ENCODE measurements at places on chromosomes 7 and 10.

DNA sequence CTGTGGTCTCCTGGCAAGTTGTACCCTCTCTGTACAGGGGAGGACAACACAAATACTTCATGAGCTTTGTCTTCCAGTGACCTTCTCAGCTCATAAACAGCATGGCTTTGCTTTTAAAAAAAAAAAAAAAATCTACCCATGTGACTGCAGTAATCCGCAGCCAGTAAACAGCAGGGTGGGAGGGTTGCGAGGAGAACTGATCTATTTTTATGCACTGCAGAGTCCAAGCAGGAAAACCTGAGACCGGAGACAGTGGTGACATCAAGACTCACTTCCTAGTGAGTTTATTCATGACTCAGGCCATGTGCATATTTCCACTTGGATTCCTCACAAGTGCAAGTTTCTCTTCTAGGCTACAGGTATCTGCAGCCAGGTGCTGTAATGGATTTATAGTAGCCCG is 127.9 kb downstream of the NRF1 start:
- no peak for DNase-seq

- DNase-seq, result no peak
Measured at GRCh38 chr7:2163600-2164555, 68.9 kb downstream of the MAD1L1 start.

DNA sequence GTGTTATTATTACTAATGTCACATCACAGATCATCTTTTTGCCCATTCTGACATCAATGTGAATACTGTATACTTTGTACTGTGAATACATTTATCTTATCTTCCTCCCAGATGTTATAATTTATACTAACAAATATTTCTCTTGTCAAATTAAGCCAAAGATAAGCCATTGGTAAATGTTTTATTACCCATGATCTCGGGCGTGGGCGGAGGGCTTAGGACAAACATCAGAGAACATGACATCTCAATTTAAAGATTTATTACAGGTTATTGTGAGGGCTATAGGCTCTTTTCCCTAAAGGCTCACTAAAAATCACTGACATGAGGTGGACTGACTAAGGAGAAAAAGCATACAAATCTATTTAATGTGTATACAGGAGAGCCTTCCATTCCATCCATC is 58.2 kb upstream of the DGKB start:
- no peak for DNase-seq

DNA sequence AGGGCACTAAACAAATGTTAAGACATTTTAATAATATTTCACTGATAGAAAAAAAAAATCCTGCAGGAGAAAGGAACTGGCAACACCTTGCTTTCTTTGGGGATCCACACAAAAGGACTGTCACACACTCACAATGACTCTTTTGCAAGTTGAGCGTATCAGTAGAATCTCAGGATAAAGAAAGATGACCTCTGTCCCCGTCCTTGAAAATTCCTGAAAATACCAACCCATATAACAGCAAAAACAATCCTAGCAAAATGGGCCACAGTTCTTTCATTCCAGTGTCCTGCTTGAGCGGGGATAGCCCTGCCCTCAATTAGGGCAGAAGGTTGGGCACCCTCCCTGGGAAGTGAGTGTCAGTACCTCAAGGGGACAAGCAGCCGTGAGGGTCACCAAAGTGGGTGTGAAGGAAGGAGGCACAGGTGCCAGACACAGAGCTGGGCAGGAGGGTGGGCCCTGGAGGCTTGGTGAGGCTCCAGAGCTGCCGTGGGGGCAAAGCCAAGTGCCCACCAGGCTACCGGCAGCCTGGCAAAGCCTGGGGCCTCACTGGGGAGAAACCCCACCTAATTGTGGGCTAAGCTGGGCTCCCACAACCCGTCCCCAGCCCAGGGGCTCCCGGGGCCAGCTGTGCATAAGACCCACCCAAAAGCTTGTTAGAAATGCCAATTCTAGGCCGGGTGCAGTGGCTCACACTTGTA is 2.8 kb downstream of the WDR86 start:
- DNase-seq, result no peak

DNA sequence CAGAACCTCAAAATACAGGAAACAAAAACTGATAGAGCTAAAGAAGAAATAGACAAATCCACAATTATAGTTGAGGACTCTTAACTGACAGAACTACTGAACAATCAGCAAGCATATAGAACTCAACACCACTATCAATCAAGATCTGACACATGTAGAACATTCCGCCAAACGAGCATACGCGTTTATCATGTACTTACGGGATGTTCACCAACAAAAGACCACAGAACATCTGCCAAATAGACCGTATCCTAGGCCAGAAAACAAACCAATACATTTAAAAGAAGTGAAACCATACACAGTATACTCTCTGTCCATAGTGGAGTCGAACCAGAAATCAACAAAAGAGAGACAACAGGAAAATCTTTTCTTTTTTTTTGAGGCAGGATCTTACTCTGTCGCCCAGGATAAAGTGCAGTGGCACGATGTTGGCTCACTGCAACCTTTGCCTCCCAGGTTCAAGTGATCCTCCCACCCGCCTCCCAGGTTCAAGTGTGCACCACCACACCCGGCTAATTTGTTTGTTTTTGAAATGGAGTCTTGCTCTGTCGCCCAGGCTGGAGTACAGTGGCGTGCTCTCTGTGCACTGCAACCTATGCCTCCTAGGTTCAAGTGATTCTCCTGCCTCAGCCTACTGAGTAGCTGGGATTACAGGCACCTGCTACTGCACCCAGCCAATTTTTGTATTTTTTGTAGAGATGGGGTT is 5.1 kb downstream of the GNA12 start:
- DNase-seq, result no peak

GRCh38 chr10:102729029-102730026 is 14.4 kb upstream of the WBP1L start:
- DNase-seq, result peak; percentile 59

GRCh38 chr7:26166684-26167266 is 14.8 kb downstream of the NFE2L3 start:
- no peak for DNase-seq

DNA sequence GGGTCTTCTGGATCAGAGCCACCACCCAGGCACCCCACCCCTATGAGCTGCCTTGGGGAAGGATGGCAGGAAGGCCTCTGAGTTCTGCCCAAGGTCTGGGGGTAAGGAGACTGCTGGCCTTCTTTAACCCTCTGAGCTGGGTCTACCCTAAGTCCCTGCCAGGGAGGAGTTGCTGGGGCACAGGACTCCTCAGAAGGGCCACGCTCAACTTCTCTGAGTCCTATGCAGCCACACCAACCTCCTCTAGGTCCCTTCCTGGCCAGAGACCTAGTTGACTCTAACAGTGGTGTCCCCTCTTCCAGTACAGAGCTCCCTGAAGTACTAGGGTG is 2.6 kb upstream of the NEURL1 start:
- no peak for DNase-seq

DNA sequence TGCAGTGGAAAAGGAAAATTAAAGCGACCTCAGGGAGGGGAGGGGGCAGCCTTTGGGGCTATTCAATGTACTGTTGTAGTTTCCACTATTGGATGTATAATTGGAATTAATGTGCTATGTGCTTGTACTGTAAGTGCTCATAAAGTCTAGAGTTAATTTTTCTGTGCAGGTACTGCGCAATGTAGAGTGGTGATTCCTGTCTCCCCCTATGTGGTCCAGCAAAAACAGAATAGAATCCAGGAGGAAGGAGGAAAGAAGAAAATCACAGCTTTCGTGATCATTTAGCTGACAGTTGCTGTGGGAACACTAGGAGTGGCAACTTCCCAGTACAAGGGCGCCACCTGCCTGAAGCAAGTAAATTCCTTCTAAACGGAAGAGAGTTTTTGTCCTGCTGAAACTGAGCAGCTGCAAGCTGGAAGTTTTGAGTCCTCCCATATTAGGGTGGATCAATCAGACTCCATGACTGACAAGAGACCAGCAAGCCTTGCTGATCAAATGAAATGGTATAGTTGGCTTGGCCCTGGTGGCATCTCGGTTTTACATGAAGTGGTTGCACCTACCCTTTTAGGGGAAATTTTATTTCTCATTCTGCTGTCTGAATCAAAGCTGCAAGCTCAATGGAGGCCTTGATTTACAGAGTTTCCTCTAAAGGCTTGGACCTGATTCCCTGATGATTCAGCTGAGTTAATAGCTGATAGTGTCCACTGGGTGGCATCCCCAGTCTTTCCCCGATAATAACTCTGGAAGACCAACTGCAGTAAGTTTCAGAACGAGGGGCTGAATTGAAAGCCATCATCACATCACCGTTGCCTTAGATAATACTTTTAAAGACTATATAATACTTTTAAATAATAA is 299.8 kb downstream of the HGF start:
- DNase-seq, result peak; percentile 18
